ENCODE measurements at places on chromosomes 7 and 10.

DNA sequence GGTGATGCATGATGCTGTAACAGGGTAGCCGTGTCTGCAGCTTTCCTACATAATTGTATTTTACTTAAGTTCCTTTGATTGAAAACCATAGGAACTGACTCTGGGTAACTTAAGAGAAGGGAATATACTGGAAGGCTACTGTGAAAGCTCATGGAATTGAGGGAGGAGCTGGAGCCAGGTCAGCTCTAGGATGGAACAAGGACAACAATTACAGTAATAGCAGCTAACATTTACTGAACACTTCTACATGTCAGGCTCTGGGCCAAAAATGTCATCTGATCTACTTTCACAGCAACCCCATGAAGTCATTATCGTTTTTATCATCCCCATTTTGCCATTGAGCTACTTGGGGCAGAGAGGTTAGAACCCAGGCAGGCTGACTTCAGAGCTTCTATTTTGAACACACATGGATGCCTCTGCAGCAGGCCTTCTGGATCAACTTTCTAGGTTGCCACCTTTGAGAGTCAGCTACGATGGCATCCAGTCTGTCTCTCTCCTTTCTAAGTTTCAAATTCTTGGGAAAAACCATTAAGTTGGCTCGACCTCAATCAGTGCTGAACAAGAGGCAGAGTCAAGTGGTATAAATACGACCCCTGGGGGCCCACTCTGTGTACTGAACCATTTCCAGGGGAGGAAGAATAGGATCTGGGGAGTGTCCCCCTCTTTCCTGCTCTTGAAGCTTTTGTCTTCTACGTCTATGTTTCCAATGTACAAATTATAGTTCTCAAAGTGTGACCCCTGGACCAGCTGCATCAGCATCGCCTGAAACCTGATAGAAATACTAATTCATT is 272.3 kb upstream of the PLPP4 start:
- peak; percentile 66 for DNase-seq

DNA sequence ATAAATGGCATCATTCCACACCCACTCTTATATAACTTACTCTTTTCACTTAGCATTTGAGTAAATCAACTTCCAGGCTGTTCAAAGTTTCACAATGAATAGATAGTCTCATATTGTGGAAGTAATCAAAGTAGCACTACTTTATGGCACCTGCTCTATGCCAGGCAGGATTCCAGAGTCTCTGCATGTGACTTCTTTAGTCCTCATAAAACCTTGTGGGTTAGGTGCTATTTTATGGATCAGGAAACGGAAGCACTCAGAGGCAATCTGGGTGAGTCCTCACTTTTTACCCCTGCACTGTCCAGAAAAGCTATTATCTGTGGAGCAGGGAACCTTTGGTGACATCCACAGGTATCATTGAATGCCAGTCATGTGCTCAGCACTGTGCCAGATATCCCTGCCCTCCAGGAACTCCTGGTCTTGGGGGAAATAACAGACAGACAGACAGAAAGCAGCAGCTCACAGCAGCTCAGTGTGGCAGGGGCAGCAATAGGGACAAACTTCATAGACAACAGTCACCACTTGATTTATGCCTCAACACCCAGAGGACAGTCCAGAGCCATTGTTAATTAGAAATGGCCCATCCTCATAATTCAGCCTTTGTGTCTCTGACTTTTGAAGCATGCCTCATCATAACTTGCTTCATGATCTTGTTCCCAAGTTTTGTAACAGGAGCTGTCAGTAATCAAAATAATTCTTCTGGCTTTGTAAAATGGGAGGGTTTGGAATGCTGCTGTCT is 160.6 kb downstream of the SEC23IP start:
- no peak for DNase-seq

GRCh38 chr10:122882766-122883165 is 3.4 kb upstream of the FAM24B start:
- DNase-seq = no peak

- DNase-seq = no peak
Measured at GRCh38 chr10:7424315-7424714, 13.5 kb upstream of the SFMBT2 start.

- no peak for DNase-seq
Measured at GRCh38 chr10:79335470-79336235, 11.6 kb upstream of the PPIF start.

- DNase-seq = no peak
Measured at GRCh38 chr10:122473116-122473515, 11.8 kb downstream of the HTRA1 start.

- DNase-seq = no peak
Measured at GRCh38 chr10:110356628-110357245, 52.0 kb upstream of the SMNDC1 start.

DNA sequence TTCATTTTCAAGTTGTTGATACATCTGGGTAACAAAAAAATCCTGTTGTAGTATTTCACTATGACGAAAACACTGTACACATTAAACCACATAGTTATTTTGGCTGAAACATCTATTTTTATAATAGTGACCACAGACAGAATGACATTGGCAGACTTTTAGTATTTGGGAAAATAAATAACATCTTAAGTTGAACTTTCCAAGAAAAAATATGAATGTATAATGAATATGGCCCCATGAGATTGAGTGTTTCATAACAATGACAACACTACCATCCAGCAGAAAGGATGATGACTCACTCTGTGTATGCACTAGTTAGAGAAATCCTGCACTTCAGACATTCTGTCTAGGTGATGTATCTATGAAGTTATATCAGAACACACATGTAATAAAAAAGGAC is 118.1 kb downstream of the SEMA3D start:
- no peak for DNase-seq

- DNase-seq = no peak
Measured at GRCh38 chr10:119211625-119212441, 4.5 kb downstream of the GRK5 start.

GRCh38 chr7:7249814-7250213 is 67.5 kb downstream of the C1GALT1 start:
- no peak for DNase-seq

DNA sequence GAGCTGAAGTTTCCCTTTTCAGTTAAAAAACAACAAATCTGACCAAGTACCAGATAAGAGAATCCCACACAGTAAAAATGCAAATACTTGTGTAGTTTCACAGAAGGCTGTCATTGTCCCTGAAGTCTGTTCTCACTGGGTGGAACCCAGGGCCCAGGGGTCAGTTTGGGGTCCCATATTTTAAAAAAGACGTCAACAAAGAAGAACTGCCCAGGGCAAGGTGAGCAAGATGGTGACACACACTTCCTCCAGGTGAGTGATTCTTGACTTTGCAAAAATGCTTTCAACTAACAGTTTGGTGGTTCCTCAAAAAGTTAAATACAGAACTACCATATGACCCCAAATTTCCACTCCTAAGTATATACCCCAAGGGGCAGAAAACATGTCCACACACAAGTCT is 36.8 kb downstream of the PDIA4 start:
- DNase-seq = no peak

DNA sequence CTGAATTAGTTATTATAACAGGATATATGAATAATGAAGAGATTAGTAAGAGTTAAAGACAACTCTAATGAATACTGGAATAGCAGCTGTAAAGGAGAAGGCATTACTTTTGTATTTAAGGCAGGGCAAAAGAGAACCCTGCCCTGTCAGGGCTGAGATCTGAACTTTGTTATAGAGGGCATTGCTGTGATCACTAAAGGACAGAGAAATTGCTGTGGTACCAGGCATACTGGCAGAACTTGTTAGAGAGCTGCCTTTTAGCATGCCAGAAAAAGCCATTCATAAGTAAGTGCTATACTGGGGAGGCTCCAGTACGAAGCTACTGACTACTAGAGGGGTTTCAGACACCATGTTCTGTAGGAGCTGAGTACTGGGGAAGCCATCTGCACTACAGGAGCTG is 481.8 kb downstream of the SEMA3D start:
- DNase-seq = no peak

DNA sequence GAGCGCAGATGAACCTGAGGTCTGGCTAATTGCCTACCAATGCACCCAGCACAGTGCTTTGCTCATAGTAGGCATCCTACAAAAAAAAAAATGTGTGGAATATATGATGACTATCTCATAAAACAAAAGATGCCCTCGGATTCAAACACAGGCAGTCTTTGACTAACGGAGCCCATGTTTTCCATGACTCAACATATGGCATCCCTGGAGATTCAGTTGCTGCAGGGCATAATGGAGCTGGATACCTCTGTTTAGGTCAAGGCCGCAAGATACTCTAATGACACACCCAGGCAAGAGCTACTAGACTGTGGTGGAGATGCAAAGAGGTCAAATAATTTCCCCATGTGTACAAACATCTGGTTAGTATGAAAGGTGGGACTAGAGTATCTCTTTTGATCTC is 16.3 kb downstream of the CUBN start:
- DNase-seq = no peak

DNA sequence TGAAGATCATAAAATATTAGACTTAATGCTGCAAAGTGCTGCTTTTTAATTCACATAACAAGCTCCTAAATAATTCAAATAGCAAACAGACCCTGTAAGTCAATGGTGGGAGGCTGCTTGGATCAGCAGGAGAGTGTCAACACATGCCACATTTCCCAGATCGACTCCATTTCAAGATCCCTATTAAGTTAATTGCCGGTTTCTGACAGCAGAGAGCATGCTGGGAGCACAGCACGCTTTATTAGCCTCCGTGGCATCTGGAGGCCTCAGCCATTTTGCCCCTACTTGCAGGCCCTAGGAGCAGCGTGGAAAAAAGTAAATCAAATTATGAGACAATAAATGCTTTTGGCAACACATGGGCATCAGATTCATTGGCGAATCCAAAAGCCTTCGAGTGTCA is 201.0 kb downstream of the EMX2 start:
- DNase-seq = peak; percentile 75

GRCh38 chr7:128836729-128837348 is 6.6 kb downstream of the FLNC start:
- DNase-seq = no peak

DNA sequence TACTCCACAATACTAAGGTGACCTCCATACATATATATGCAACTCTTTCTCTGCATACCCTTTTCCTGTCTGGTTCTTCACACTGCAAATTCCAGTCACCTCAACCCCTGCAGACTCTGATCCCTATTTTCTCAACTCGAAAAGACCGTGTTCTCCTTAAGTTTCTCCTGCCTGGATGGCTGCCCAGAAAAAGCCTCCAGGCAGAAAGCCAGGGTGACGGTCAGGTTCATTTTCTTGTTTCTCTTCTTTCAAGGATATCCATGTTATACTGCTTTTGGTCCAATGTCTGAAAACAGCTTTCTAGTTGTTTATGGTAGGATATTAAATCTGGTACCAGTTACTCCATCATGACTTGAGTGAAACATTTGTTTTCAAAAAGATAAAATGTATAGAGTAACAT is 267.8 kb upstream of the MYO3A start:
- no peak for DNase-seq
